ENCODE measurements at places on chromosomes 2 and 18.

DNA sequence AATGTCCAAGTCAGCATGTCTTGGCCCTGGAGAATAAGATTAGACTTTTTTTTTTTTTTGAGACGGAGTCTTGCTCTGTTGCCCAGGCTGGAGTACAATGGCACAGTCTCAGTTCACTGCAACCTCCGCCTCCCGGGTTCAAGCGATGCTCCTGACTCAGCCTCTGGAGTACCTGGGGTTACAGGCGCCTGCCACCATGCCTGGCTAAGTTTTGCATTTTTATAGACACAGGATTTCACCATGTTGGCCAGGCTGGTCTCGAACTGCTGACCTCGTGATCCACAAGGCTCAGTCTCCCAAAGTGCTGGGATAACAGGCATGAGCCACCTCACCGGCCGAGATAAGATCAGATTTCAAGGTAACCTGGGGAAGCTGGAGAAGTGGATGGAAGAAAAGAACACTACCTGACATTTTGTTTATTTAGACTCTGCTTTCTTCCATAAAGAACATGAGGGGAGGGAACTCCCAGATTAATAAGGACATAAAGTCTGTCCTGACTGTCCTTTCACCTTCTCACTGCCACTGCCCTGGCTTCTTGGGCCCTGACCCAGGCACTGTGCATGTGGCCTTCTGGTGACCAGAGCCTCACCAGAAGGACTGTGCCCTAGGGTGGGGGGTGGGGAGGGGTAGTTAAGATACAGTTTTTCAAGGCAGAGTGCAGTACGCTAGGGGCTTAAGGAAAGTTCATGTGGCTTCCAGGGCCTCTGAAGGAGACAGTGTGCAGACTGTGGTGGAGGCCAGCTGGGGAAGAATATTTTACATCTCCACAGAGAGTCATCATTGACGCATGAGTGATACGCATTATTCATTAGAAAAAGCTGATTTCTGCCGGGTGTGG, 4.8 kb upstream of the IMPA2 start:
- DNase-seq = no peak

GRCh38 chr2:78355967-78356366, 669.5 kb upstream of the REG3G start:
- no peak for DNase-seq

DNA sequence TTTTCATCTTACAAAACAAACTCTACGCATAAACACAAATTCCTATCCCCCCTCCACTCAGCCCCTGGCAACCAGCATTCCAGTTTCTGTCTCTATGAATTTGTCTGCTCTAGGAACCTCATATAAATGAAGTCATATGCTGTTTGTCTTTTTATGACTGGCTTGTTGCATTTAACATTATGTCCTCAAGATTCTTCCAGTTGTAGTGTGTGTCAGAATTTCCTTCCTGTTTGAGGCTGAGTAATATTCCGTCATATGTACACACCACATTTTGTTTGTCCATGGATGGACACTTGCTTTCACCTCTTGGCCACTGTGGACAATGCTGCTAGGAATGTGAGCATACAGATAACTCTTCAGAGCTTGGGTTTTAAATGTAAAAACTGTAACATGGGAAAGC, 272.1 kb downstream of the GBX2 start:
- no peak for DNase-seq

DNA sequence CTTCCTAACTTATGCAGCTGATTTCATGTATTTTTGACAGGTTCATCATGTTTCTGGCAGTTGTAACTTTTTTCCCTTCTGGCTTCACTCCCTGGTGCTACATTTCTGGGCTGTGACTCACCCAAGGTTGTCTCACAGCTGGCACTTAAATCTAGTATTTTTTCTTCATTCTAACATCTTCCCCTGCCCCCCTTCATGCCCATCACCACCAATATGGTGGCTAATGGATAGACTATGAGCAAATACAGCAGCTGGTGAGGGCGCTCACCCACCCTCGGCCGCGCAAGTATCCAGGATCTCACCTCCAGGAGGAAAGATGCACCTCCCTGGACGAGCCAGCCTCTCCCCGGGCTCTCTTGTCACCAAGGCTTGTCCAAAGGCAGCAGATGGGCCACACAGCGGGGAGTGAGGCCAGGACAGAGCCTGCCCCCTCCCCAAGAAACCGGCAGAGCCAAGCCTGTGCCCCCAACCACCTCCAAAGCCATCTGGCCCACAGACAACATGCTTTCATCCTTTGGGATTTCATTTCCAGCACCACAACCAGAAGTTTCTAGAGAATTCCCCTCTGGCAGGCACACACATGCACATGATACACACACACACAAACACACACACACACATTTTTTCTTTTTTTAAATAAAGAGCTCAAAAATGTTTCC, 39.1 kb downstream of the ATOH8 start:
- no peak for DNase-seq
